ENCODE measurements at places on chromosomes 4 and X. TPM values are rescaled to one million over a fixed set of nuclear protein-coding genes. Genes with fewer than 3 reads are reported as not detected.

GRCh38 chrX:30653415-30654131 is at the start of gene GK:
GK (plus strand) TSS chrX:30653423; CDS start chrX:30653538, 115 bp downstream.
- H3K27me3 ChIP-seq, result peaks cover 2% of the 10 kb centered on the region
- H3K36me3 ChIP-seq, result no peaks in the 10 kb centered on the region
- H3K4me3 ChIP-seq, result peak within 1 kb of the TSS; percentile 39
- no peaks in the 10 kb centered on the region for H3K4me1 ChIP-seq
- peak within 1 kb of the TSS; percentile 83 for H3K27ac ChIP-seq
- DNase-seq, result peak; percentile 14

The RHOH gene
- total RNA-seq, result 12.9 TPM

- H3K4me3 ChIP-seq, result no peak overlapping the region
- H3K4me1 ChIP-seq, result no peaks in the 10 kb centered on the region
- no peak for DNase-seq
- no peak overlapping the region for H3K27ac ChIP-seq
- peaks cover 56% of the 10 kb centered on the region for H3K27me3 ChIP-seq
Measured at GRCh38 chrX:13590207-13590606, 20.8 kb downstream of the EGFL6 start.

DNA sequence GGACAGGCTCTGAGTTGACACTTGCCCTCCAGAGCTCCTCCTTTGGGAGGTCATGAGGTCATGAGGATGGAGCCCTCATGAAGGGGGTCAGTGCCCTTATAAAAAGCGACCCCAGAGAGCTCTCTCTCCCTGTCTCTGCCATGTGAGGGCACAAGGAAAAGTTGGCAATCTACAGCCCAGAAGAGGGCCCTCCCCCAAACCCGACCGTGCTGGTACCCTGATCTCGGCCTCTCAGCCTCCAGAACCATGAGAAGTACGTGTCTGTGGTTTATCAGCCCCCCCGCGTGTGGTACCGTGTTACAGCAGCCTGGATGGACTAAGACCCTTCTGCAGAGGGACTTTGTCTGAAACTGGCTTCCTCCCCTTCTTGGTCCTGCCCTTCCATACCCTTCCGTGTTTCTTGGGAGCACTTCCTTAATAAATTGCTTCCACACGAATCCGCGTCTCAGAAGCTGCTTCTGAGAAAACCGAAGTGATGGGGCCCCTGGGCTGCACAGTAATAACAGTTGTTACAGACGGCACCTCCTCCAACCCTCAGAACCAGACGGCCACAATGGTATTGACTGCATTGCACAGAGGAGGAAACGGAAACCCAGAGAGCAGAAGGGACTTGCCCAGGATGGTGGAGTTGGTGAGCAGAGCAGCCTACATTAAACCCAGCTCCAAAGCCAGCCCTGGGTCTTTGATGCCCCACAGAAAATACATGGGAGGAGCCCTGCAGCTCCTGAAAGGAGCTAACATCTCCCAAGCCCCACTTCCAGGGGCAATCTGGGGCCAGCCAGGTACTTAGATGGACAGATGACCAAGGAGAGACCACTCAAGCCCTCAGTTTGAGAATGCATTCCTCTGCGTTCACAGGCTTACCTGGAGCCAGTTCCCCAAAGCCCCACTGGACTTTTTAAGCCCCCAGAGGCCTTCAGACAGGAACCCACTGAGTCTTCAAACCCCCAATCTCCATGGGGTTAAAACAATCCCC is 242.7 kb downstream of the BCOR start:
- DNase-seq, result no peak
- H3K4me1 ChIP-seq, result peaks cover 2% of the 10 kb centered on the region
- H3K27me3 ChIP-seq, result no peaks in the 10 kb centered on the region
- H3K36me3 ChIP-seq, result no peaks in the 10 kb centered on the region

GRCh38 chr4:67723949-67724348 is 23.0 kb upstream of the UBA6 start:
- no peak overlapping the region for H3K27ac ChIP-seq
- no peaks in the 10 kb centered on the region for H3K27me3 ChIP-seq
- no peak overlapping the region for H3K4me3 ChIP-seq
- no peaks in the 10 kb centered on the region for H3K36me3 ChIP-seq

DNA sequence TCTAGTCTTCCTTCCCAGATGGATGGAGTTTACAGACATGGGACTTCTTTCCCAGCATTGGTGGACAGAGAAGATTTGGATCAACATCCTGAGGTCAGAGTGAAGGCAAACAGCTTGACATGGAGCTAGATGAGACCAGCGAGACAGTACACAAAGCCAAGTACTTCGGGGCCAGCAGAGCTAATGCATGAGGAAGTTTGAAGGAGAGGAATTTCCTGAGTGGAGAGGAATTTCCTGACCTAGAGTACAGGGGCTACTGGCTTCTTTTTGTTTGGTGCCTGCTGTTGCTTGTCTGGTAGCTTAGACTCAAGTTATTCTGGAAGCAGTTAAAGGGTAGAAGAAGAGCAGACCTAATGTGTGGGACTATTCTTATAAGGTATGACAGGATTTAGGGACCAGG is 69.1 kb upstream of the EOLA2 start:
- no peak overlapping the region for H3K27ac ChIP-seq
- DNase-seq, result no peak
- H3K4me3 ChIP-seq, result no peak overlapping the region
- no peaks in the 10 kb centered on the region for H3K36me3 ChIP-seq

The CT45A1 gene
- total RNA-seq, result not detected

The ARMCX2 gene
- total RNA-seq, result 58.4 TPM

GRCh38 chr4:67877086-67877485 is 6.7 kb downstream of the TMPRSS11D start:
- no peaks in the 10 kb centered on the region for H3K27me3 ChIP-seq
- H3K36me3 ChIP-seq, result no peaks in the 10 kb centered on the region
- no peaks in the 10 kb centered on the region for H3K4me1 ChIP-seq
- no peak overlapping the region for H3K27ac ChIP-seq

DNA sequence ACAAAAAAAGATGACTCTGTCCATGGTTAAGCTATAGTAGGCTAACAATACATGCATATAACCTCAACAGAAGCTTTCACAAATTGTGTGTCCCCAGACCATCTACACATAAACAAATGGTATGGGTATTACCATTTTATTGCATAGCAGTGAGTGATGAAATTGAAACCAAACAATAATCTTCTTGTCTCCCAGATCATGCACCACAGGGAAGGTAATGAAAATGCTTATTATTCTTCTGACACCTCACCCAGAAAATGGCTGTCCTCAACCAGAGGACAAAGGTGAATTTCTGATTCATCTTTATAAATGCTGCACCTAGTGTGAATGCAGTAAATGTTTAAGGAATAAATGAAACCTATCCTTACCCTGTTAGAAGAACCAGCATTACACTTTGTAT is 8.0 kb downstream of the PRSS12 start:
- no peaks in the 10 kb centered on the region for H3K36me3 ChIP-seq
- H3K27ac ChIP-seq, result no peak overlapping the region
- no peak for DNase-seq
- no peaks in the 10 kb centered on the region for H3K4me1 ChIP-seq

- no peak overlapping the region for H3K27ac ChIP-seq
- H3K4me1 ChIP-seq, result no peaks in the 10 kb centered on the region
- no peak overlapping the region for H3K4me3 ChIP-seq
- no peaks in the 10 kb centered on the region for H3K36me3 ChIP-seq
Measured at GRCh38 chrX:124194901-124195300, 137.6 kb upstream of the TEX13D start.

The FAM50A gene
- total RNA-seq, result 74.4 TPM

DNA sequence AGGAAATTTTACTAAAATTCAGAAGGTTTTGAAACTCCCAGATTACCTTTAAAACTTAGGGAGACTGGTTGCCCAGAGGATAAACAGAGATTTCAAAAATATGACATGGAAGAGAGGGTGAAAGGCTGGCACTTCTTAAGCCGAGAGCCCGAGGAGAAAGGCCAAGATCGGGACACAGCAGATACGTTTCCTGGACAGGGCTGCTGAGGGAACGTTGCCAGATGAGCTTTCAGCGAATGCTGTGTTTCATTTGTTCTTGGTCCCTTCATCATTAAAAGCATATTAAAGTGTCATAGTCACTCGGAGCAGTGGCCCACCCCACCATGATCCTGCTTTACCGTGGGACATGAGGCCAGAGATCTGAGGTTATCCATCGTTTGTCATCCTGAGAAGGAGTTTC is 37.9 kb upstream of the STOX2 start:
- H3K4me3 ChIP-seq, result no peak overlapping the region
- H3K4me1 ChIP-seq, result peaks cover 25% of the 10 kb centered on the region
- DNase-seq, result peak; percentile 82
- no peaks in the 10 kb centered on the region for H3K27me3 ChIP-seq

- H3K4me1 ChIP-seq, result no peaks in the 10 kb centered on the region
- no peak overlapping the region for H3K4me3 ChIP-seq
- H3K27ac ChIP-seq, result no peak overlapping the region
- no peak for DNase-seq
- no peaks in the 10 kb centered on the region for H3K27me3 ChIP-seq
- no peaks in the 10 kb centered on the region for H3K36me3 ChIP-seq
Measured at GRCh38 chr4:164648151-164648848, 105.6 kb upstream of the SMIM31 start.

The PHEX gene
- total RNA-seq, result 3.6 TPM

The MAGED4 gene
- total RNA-seq, result 0.55 TPM

The ENAM gene
- 0.11 TPM for total RNA-seq

The SHISA3 gene
- total RNA-seq, result 13.5 TPM

- H3K4me3 ChIP-seq, result no peak overlapping the region
- H3K36me3 ChIP-seq, result no peaks in the 10 kb centered on the region
- H3K4me1 ChIP-seq, result peaks cover 8% of the 10 kb centered on the region
- H3K27ac ChIP-seq, result no peak overlapping the region
- H3K27me3 ChIP-seq, result no peaks in the 10 kb centered on the region
- no peak for DNase-seq
Measured at GRCh38 chr4:139664442-139664841, 1.2 kb upstream of the MGST2 start.

GRCh38 chr4:660401-660800 is 13.7 kb downstream of the ATP5ME start:
- no peak overlapping the region for H3K27ac ChIP-seq
- no peaks in the 10 kb centered on the region for H3K36me3 ChIP-seq
- H3K4me1 ChIP-seq, result peaks cover 7% of the 10 kb centered on the region
- DNase-seq, result no peak
- no peaks in the 10 kb centered on the region for H3K27me3 ChIP-seq

DNA sequence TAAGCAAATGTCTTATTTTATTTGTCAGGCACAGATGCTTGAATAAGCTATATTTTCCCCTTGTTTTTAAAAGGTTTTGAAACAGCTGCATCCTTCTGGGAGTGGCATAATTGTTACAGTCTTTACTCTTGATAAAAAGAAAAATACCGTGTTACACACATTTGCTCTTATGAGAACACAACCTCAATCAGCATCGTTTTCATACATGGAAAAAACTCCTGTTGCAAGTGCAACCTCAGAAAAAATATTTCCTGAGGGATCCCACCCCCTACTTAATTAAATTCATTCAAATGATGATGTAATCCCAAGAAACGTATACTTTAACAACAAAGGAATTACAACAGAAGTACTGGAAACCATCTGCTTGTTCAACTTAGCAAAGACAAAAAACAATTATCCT is 58.6 kb downstream of the SMAD1 start:
- H3K36me3 ChIP-seq, result no peaks in the 10 kb centered on the region
- no peaks in the 10 kb centered on the region for H3K27me3 ChIP-seq
- no peak for DNase-seq
- H3K4me1 ChIP-seq, result peaks cover 8% of the 10 kb centered on the region
- H3K4me3 ChIP-seq, result no peak overlapping the region
- H3K27ac ChIP-seq, result no peak overlapping the region

DNA sequence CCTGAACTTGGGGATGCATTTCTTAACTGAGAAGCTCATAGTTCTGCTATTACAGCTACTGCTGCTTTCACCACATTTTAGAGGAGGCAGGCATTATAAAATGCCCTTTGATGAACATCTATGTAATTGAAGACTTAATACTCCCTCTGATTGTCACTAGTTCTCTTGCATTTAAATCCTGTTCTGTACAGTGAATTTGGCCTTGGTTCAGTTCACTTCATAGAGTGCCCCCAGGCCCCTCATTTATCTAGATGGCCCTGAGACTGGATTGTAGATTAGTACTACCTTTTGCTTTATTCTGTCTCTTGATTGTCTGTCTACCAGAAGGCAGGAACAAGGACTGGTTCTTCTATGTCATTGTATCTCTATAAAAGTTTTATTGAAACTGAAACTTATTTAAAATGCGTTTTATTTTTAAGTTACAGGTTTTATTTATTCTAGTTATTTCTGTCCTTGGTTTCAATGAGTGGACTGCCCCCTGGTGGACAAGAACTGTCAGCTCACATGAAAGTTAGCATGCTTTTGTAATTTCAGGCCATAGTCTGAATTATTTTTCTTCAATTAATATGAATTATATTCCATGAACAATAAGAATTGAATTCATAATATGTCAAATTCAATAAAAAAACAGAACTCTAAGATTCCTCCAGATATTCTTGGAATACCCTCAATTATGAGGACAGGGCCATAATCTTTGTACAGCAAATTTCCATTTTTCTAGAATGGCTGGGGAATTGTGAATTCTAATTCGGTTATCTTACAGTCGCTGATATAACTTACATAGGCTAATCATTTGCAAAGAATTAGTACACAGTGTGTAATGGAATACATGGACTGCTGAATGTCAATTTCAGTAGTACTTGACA is 47.2 kb upstream of the TMEM33 start:
- H3K4me1 ChIP-seq, result no peaks in the 10 kb centered on the region

The ADAMTS3 gene
- 2.9 TPM for total RNA-seq

- DNase-seq, result no peak
- no peaks in the 10 kb centered on the region for H3K27me3 ChIP-seq
- no peaks in the 10 kb centered on the region for H3K4me1 ChIP-seq
- H3K4me3 ChIP-seq, result no peak overlapping the region
Measured at GRCh38 chr4:138609943-138610350, 367.8 kb upstream of the SLC7A11 start.

DNA sequence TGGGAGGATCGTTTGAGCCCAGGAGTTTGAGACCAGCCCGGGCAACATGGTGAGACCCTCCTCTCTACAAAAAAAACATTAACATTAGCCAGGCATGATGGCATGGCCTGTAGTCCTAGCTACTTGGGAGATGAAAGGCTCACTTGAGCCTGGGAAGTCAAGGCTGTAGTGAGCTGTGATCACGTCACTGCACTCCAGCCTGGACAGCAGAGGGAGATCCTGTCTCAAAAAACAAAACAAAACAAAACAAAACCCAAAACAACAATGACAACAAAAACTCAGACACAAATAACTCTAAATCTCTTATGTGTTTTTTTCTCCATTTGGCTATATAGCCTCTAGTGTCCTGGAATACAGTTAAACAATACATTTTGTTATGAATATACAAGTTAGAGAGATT is 127.3 kb upstream of the STK26 start:
- no peak for DNase-seq
- H3K27ac ChIP-seq, result no peak overlapping the region
- peaks cover 78% of the 10 kb centered on the region for H3K27me3 ChIP-seq
- no peaks in the 10 kb centered on the region for H3K4me1 ChIP-seq
